ENCODE measurements at places on chromosomes 7 and 10. TPM values are rescaled to one million over a fixed set of nuclear protein-coding genes. Genes with fewer than 3 reads are reported as not detected.

DNA sequence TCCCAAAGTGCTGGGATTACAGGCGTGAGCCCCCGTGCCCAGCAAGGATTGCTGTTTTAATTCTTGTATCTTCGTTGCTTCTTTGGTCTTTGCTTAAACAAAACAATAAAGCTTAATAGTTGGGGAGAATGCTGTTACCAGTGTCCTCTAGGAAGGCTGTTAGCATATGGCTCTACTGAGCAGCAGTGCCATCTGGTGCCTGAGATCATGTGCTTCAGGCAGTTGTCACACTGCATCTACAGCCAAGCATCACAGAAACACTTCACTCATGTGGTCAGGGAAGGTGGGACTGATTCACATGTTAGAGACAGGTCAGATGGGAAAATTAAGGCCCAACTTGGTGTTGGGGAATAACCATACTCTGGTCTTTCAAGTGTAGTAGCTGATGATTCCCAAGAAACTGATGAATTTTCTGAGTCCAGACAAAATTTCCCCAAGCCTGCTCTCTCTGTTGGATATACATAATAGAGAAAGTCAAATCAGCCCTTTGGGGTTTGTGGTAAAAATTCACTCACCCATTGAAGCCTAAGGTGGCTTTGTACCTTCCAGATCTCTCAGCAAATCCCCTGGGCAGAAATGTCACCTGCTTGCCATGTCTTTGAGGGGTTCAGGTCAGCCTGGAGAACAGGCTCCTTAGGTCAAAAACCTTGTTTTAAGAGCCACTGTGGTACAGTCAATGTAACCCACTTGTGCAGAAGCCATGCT is 28.4 kb downstream of the UBE2D4 start:
- no peak overlapping the region for H3K4me3 ChIP-seq
- DNase-seq: no peak
- H3K27ac ChIP-seq: no peak overlapping the region
- H3K4me1 ChIP-seq: no peaks in the 10 kb centered on the region
- peaks cover 63% of the 10 kb centered on the region for H3K36me3 ChIP-seq

DNA sequence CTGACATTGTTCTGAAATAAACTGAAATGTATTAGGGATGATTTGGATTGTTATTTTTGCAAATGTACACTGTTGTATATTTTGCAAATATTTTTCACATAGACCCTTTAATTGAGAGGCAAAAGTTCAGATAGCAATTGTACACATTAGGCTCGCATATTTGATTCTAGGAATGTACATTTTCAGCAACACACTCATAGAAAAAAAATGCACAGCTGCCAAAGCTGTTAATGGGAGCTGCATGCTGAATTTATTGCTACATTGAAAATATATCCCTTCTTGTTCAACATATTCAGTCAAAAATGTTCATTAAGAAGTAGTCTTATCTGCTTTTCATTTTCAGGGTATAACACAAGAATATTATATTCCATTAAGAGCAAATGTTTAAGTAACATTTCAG is 512.9 kb downstream of the ATRNL1 start:
- H3K36me3 ChIP-seq: no peaks in the 10 kb centered on the region
- no peaks in the 10 kb centered on the region for H3K4me1 ChIP-seq
- no peaks in the 10 kb centered on the region for H3K27me3 ChIP-seq
- H3K4me3 ChIP-seq: no peak overlapping the region

MMD2 gene
- total RNA-seq: not detected

DNA sequence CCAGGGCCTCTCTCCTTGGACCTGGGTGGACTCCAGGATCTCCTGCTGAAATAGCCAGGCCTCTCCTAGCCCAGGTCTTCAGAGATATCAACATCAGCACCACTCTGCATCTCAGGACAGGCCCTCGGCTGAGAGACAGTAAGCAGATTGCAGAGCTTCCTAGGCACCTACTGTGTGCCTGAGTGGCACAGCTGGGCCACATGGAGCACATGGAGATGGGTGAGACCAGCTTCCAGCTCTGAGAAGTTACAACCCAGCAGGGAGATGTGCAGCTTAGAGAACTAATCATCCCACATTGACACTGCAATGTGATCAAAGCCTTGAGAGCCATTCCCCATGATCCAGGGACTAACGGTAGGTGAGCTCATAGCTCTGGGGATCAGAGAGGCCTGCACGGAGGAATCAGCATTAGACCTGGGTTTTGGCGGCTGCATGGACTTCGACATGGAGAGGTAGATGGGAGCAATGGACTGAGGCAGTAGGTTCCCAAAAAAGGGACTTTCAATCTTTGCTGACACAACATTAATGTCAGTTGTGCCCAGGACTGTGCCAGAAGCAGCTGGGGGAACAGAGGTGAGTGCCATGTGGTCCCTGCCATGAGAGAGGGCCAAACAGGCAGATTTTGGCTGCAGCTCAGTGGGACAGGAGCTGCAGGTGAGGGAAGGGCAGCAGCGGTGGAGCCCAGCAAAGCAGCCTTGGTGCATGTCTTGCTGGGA is 76.0 kb upstream of the LEP start:
- no peaks in the 10 kb centered on the region for H3K27me3 ChIP-seq
- DNase-seq: no peak
- peaks cover 11% of the 10 kb centered on the region for H3K4me1 ChIP-seq
- no peak overlapping the region for H3K27ac ChIP-seq

- DNase-seq: peak; percentile 9
- no peaks in the 10 kb centered on the region for H3K36me3 ChIP-seq
Observed at GRCh38 chr10:100528921-100529474, 673 bp downstream of the NDUFB8 start.

ALOX5 gene
- total RNA-seq: 127 TPM

- H3K36me3 ChIP-seq: peaks cover 54% of the 10 kb centered on the region
- peak overlapping the region; percentile 95 for H3K4me3 ChIP-seq
- no peak for DNase-seq
- peak overlapping the region; percentile 81 for H3K27ac ChIP-seq
Observed at GRCh38 chr7:73682745-73683055, 553 bp downstream of the DNAJC30 start.

DNA sequence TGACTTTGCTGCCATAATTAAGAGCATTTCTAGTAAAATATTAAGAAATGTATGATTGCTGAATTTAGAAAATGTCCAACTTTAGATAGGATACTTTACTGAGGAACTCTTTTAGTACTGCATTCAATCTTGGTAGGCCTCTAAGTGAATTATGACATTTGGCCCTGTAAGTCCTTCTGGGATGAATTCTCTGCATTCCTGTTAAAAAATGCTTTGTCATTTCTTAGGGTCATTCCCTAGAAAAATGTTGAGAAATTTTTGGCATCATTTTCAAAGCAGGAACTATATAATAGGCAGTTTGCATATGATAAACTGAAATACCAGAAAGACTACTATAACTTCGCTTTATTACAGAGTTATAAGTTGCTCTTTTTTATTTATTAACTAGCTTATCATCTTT is 69.3 kb upstream of the PRR15 start:
- DNase-seq: no peak
- no peaks in the 10 kb centered on the region for H3K4me1 ChIP-seq
- no peak overlapping the region for H3K4me3 ChIP-seq
- H3K36me3 ChIP-seq: no peaks in the 10 kb centered on the region
- no peak overlapping the region for H3K27ac ChIP-seq
- H3K27me3 ChIP-seq: no peaks in the 10 kb centered on the region

DNA sequence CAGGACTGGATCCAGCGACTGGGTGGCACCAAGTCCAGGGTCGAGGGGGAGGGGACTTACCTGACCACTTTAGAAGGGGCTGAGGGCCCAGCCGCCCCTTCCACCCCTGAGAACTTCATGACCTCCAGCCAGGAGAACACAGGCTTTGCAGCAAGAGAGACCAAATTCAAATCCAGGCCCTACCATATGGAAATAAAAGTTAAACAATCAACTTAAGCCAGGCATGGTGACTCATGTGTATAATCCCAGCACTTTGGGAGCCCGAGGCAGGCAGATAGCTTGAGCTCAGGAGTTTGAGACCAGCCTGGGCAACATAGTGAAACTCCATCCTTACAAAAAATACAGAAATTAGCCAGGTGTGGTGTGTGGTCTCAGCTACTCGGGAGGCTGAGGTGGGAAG is 61.9 kb downstream of the COL13A1 start:
- DNase-seq: no peak
- H3K27me3 ChIP-seq: no peaks in the 10 kb centered on the region
- no peak overlapping the region for H3K27ac ChIP-seq
- H3K4me3 ChIP-seq: no peak overlapping the region
- H3K4me1 ChIP-seq: no peaks in the 10 kb centered on the region

DNA sequence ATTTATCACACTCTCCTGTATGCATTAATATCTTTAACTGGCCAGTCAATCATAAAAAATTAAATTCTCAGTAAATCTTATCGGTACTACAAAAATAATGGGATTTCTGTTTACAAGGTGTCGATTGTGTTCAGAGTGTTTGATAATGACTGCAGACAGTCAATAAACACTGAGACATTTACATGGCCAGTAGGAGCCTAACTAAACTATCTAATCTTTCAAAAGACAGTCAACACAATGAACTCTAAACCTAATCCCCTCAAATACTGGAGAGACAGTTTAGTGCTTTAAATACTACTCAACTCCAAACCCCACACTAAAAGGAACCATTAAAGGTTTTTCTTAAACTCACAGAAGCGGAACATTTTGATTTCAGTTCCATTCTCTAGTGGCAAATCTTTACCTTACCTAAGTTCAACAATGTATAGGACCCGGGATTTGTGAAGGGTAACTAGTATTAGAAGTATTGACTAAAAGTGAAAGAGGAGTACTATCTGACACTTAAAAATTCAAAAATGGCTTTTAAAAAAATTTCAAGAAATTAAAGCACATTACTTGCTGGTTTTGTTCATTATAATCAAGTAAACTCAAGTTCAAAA is 37.3 kb upstream of the EXOC6 start:
- H3K4me3 ChIP-seq: no peak overlapping the region
- no peak overlapping the region for H3K27ac ChIP-seq
- DNase-seq: no peak
- H3K4me1 ChIP-seq: no peaks in the 10 kb centered on the region
- H3K36me3 ChIP-seq: no peaks in the 10 kb centered on the region
- no peaks in the 10 kb centered on the region for H3K27me3 ChIP-seq

- no peak for DNase-seq
- no peaks in the 10 kb centered on the region for H3K36me3 ChIP-seq
- peaks cover 43% of the 10 kb centered on the region for H3K4me1 ChIP-seq
- no peak overlapping the region for H3K4me3 ChIP-seq
- H3K27ac ChIP-seq: no peak overlapping the region
- no peaks in the 10 kb centered on the region for H3K27me3 ChIP-seq
Observed at GRCh38 chr10:78759456-78760120, 309.2 kb upstream of the ZMIZ1 start.

LIPA gene
- total RNA-seq: 37.5 TPM

DNA sequence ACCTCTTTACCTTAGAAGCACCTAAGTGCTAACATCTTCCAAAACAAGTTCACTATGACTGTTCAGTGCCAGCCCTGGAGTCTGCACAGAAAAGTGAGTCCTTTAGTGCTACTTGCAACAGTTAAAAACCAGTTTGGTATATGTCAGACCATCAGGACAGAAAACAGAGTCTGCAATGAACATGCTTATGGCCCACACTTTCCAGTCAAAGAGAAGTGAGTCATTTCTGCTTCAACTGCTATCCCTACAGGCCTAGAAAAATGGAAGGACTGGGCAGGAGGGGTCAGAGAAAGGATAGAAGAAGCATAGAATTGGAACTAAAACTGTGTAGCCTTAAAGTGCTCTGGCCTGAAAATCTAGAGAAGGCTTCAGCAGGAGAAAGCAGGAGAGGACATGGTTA is 108.0 kb downstream of the PDE1C start:
- H3K36me3 ChIP-seq: no peaks in the 10 kb centered on the region
- no peak for DNase-seq
- H3K27me3 ChIP-seq: no peaks in the 10 kb centered on the region
- no peaks in the 10 kb centered on the region for H3K4me1 ChIP-seq
- H3K4me3 ChIP-seq: no peak overlapping the region
- no peak overlapping the region for H3K27ac ChIP-seq

GRCh38 chr7:36127075-36127740 is 25.8 kb upstream of the EEPD1 start:
- H3K36me3 ChIP-seq: no peaks in the 10 kb centered on the region
- no peak overlapping the region for H3K4me3 ChIP-seq
- no peak for DNase-seq

LRRC61 gene
- total RNA-seq: 9.6 TPM

- H3K27me3 ChIP-seq: no peaks in the 10 kb centered on the region
- H3K4me3 ChIP-seq: no peak overlapping the region
- H3K27ac ChIP-seq: no peak overlapping the region
- DNase-seq: no peak
- H3K4me1 ChIP-seq: no peaks in the 10 kb centered on the region
- no peaks in the 10 kb centered on the region for H3K36me3 ChIP-seq
Observed at GRCh38 chr7:115940460-115941060, 90.0 kb downstream of the TFEC start.

GRCh38 chr10:102926842-102927241 is 8.7 kb downstream of the CNNM2 start:
- H3K27ac ChIP-seq: no peak overlapping the region
- no peaks in the 10 kb centered on the region for H3K27me3 ChIP-seq
- DNase-seq: no peak

LRRN3 gene
- 3.3 TPM for total RNA-seq

GRCh38 chr7:41567731-41568114 is 135.2 kb downstream of the INHBA start:
- H3K27me3 ChIP-seq: no peaks in the 10 kb centered on the region
- DNase-seq: no peak
- no peak overlapping the region for H3K27ac ChIP-seq
- no peak overlapping the region for H3K4me3 ChIP-seq

DNA sequence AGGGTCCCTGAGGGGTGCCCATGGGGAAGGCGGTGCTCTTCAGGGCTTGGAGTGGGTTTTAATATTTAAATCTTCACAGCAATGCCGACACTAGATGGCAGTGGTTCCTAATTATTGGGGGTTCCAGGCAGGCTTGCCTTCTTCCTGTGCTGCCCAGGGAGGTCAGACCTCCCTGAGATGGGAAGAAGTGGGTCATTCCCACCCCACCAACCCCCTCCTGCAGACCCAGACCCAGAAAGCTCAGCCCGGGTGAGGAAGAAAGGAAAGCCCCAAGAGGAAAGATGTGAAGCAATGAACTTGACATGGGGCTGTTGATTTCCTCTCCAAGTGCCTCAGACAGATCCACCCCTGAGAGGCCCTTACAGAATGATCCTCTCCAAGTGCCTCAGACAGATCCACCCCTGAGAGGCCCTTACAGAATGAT is 85.1 kb upstream of the LANCL2 start:
- no peak overlapping the region for H3K27ac ChIP-seq
- H3K4me3 ChIP-seq: no peak overlapping the region
- H3K4me1 ChIP-seq: no peaks in the 10 kb centered on the region
- no peaks in the 10 kb centered on the region for H3K36me3 ChIP-seq

STN1 gene
- 26.7 TPM for total RNA-seq

NANOS1 gene
- total RNA-seq: 4.8 TPM

GRCh38 chr10:48705401-48705938 is 20.8 kb downstream of the WDFY4 start:
- H3K36me3 ChIP-seq: no peaks in the 10 kb centered on the region
- H3K4me3 ChIP-seq: no peak overlapping the region
- H3K4me1 ChIP-seq: peaks cover 4% of the 10 kb centered on the region
- H3K27ac ChIP-seq: no peak overlapping the region
- no peaks in the 10 kb centered on the region for H3K27me3 ChIP-seq
- DNase-seq: no peak
